Small intestine (tissue), 16 donors: ENCODE measurements at places on chromosomes 1 and 21.

DNA sequence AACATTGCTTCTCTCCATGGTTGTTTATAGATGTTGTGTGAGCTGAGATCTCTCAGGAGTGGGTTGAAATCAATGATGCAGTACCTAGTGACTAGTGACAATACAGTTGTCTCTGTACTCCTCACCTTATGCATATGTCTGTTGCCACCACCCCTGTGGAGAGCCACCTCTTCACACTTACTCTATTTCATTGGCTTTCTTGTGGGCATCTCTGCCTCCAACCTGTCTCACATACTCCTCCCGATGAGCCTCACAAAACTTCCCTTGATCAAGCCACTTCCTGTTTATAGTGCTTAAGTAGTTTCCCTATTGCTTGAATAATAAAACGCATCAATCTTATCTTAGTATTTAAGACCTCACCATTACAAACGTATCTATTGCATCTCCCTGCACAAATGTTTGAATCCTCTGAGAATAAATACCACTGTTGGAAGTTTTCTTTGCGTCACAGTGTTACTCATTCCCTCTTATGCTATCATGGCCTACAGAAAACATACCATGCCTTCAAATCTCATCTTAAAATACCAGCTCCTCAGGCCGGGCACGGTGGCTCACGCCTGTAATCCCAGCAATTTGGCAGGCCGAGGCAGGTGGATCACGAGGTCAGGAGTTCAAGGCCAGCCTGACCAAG is 54.7 kb upstream of the GREM2 start:
- DNase-seq, result no peak

GRCh38 chr1:112251766-112252506 is 144.1 kb upstream of the CTTNBP2NL start:
- no peak for DNase-seq

DNA sequence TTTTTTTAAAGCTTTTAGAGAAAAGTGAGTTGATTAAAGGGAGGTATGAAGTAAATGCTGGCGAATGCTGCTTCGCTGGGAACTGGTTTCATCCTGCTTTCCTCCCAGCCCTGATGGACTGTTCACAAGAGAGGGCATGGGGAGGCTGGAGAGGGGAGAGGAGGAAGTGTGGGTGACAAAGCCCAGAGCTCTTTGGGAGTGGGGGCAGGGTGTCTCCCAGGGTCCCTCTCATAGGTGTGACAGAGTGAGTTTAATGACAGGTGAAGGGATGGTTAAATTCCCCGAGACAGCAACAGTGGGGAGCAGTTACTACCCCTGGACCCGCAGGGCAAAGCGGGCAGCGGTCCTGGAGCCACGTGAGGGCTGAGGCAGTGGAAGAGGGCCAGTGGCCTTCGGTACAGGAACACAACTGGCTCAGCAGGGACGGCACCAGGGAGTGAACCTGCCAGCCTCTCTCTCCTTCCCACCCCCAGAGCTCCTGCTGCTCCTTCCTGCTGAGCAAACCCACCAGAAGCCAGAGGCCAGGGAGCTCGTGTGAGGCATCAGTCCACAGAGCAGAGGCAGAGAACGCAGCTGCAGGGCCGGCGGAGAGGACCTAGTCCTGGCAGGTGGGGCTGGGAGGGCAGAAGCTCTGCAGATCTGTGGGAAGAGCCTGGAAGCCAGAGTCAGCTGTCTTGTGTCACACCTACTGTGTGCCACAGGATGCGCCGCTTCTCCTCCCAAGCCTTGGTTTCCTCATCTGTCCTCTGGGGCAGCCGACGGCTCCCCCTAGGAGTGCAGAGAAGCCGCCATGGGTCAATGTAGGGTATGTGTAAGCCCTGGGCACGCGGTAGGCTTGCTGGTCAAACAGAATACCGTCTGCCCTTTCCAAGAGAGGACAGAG is 20.9 kb upstream of the LRP8 start:
- no peak for DNase-seq

DNA sequence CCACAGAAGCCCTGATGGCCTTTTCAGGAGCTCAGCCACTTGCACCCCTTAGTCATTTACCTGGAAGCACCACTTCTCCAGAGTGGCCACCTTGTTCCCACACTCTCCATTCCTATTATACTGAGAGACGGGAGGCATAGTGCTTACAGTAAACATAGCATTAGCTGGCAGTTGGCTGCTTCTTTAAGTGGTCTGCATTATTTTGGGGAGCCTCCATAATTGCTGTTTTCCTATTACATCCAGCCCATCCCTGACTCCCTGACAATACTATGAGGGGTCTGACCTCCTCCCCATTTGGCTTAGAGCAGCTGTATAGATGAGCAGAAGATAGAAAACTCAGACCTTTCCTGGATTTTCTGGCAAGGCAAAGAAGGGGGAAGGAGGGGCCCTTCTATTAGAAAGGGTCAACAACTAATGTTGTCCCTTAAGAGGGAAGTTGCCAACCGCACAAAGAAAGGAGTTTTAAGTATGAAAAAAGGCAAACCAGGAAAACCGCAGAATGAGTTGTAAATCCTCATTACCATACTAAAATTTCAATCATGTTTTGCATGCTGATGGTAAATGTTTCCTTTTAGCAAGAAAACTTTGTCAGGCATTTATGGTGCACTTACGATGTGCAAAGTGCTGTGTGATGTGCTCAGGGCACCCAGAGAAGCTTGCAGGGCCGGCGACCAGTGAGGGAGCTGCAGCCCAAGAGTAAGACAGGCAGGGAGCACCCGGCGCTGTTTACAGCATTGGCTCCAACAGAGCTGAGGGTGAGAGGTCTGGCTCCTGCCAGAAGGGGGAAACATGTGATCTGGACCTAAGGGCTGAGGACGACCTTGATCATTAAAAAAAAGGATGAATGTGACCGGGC is 167.3 kb downstream of the ZZZ3 start:
- DNase-seq, result no peak

GRCh38 chr1:63937461-63938022 is 163.7 kb downstream of the ROR1 start:
- DNase-seq, result no peak
